ENCODE measurements at places on chromosomes 7 and 10. TPM values are rescaled to one million over a fixed set of nuclear protein-coding genes. Genes with fewer than 3 reads are reported as not detected.

Gene CDK14
- 5.3 TPM for total RNA-seq

Gene ZC3HAV1L
- total RNA-seq: 15.8 TPM

Gene TRIM73
- 0.14 TPM for total RNA-seq

DNA sequence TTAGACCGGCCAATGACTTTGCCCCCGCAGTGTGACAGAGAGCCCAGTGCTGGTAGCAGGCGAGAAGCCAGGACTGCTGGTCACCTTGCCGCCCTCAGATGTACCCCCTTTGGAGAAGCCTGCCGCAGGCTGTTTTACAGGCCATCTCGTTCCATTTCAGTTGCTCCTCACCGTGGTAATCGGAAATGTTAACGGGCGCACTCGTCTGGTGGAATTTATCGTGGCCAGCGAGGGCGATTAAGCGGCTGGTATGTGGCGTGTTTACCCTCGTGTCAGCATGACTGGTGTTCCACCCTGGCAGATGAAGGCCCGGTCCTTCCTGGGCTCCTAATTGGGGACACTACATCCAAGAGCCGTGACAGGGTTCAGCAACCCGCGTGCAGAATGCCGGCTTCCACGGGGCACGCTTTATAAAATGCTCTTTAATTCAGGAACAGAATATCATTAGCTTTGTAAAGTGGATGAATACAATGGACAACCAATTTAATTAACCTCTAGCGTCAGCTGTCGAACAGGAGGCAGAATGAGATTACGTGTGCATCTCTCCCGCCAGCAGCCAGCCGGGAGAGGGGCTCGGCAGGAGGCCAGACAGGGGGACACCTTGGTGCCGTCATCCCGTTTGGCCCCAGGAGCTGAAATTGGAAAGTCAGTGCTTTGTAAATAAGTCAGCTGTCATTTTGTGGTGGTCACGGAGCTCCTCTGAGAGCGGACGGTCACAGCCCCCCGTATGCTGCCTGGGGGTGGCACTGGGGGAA is 108.3 kb downstream of the NKX6-2 start:
- no peak for DNase-seq

DNA sequence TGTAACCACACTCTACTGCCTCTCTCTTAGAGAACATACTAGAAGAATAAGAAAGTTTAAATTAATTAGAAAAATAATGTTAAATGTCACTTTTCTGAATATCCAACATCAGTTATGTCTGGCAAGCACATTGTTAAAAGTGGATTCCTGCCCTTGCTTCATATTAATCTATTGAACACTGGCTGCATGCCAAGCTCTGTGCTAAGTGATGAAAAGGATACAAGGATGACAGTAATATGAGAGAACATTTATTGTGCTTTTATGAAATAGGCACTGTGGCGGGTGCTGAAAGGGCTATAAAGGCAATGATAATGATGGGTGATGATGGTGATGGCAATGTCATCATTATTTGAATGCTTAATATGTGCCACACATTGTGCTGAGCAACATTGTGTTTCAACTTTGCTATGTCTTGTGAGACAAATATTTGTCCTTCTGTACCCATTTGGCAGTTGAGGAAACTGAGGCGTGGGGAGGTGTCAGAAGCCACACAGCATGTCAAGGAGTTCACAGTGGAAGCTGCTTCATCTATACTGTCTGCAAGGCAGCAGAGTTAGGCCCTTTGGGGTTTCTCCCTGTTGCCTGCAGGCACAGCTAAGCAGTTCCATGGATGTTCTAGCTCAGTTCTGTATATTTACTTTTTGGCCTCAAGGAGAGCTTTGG is 64.2 kb upstream of the RAPGEF5 start:
- DNase-seq: no peak

DNA sequence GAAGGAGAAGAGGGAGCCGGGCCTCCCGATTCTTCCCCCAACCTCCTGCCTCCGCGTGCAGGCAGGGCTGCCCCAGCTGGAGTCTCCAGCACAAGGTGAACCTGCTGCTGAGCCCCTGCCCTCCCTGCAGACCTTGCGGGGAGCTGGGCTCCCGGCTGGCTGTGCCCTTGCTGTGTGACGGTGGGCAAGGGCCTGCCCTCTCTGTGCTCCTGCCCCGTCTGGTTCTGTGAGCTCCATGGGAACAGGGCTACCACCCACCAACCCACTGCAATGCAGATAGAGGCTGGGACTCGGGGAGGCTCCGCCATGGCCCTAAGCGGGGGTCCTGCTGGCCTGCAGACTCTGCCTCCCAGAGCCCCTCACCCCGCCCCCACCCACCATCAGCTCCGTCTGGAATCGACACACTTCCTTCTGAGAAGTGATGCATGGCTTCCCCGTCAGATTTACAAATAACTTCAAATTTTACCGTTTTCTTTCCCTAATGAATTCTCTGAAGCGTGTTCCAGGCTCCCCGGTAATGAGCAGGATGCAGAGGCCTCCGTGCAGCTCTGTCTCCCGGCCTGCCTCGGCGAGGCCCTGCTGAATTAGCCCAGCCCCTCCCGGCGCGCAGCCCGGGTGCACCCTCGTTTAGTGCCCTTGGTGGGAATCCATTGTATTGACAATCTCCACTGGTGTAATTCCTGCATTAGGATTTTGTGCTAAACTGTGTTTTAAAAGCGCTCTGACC is 111.0 kb downstream of the MICALL2 start:
- DNase-seq: no peak

- DNase-seq: no peak
Measured at GRCh38 chr7:150631866-150632864, at the start of gene GIMAP6. Gene GIMAP6 (minus strand): TSS chr7:150632385. CDS start chr7:150630142, 2,243 bp downstream.

DNA sequence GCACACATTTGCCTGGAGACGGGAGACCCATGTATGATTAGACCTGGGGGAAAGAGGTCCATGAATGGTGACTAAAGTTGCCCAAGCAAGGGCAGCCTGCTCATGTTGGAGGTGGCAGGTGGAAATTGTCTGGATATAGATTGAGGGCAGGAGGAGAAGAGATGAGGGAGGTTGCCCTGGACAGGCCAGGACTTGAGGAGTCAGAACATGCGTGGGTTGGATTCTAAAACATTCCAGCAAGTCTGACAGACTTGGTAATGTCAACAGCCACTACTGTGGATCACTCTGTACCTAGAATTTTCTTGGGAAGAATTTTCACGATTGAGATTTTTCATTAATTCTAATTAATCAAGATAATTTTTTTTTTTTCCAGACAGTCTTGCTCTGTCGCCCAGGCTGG is 19.1 kb upstream of the SVOPL start:
- no peak for DNase-seq
